Large intestine (tissue), 12 donors: ENCODE measurements at places on chromosomes 1 and 21. TPM values are rescaled to one million over a fixed set of nuclear protein-coding genes. Genes with fewer than 3 reads are reported as not detected.

DNAH14 gene
- 18.2 TPM for polyA plus RNA-seq

ST6GALNAC5 gene
- polyA plus RNA-seq: 6.1 TPM

NPPA gene
- 1.8 TPM for polyA plus RNA-seq

BGLAP gene
- 5.8 TPM for polyA plus RNA-seq

NEGR1 gene
- polyA plus RNA-seq: 9.9 TPM

- H3K4me1 ChIP-seq: no peaks in the 10 kb centered on the region
- H3K36me3 ChIP-seq: no peaks in the 10 kb centered on the region
- DNase-seq: no peak
- no peak overlapping the region for H3K4me3 ChIP-seq
- no peaks in the 10 kb centered on the region for H3K27me3 ChIP-seq
These were observed 38.4 kb downstream of the UCK2 start for GRCh38 chr1:165865633-165866340.

DNA sequence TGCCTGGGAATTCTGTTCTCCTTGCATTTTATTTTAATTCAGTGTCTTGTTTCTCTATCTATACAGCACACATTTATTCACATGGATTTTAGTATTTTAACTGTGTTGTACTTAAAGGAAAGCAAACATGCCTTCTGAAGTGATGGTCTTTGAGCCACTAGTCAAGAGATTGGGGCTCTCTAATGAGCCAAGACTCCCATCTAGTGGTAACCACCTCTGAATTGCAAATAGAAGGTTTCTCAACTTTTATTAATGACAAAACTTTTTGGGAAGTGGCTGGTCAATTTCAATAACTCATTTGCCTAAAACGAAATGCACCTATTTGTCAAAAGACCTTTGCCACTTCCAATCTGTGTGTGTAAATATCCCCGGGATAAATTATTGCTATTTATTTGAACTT lies 199.6 kb downstream of the LTN1 start:
- no peaks in the 10 kb centered on the region for H3K4me1 ChIP-seq
- H3K36me3 ChIP-seq: no peaks in the 10 kb centered on the region
- no peak for DNase-seq
- H3K27me3 ChIP-seq: no peaks in the 10 kb centered on the region
- no peak overlapping the region for H3K4me3 ChIP-seq

DNA sequence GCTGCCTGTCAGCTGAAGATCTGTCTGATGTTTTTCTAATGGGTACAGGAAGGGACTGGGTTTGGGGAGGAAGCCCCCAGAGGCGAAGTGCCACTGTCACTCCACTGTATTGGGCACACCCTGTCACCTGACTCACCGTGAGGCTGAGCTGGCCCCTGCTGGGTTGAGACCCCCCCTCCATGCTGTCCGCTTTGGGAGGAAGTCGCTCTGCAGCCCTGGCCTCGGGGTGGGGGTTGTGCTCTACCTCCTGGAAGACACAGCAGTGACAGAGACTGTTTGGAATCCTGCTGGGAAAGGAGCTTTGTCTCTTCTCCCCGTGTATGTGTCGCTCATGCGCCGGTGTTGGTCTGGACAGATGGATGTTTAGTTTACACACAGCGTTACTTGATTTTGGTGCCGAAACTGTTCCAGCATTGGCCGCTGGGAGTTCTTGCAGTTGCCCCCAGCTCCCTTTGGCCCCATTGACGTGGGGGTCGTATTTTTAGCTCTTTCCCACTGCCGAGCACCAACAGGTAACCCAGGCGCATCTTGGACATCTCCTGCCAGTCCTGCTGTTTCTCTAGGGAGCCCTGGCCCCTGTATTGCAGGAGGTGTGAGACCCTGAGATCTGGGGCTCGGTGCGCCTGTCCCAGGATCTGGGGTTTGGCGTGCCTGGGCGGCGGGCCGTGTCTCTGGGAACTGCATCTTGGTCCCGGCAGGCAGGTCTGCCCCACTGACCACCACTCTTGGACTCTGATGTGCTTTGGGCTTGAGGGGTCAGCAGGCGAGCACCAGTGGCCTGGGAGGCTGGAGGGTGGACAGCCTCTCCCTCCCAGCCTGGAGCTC lies 30.3 kb downstream of the SLX9 start:
- H3K27me3 ChIP-seq: no peaks in the 10 kb centered on the region
- DNase-seq: no peak
- H3K4me3 ChIP-seq: no peak overlapping the region
- H3K36me3 ChIP-seq: peaks cover 38% of the 10 kb centered on the region
- H3K4me1 ChIP-seq: peaks cover 6% of the 10 kb centered on the region

- H3K36me3 ChIP-seq: no peaks in the 10 kb centered on the region
- H3K4me3 ChIP-seq: no peak overlapping the region
- peaks cover 14% of the 10 kb centered on the region for H3K4me1 ChIP-seq
- no peaks in the 10 kb centered on the region for H3K27me3 ChIP-seq
- no peak overlapping the region for H3K27ac ChIP-seq
These were observed 52.3 kb downstream of the PTP4A2 start for GRCh38 chr1:31885851-31886250.

DNA sequence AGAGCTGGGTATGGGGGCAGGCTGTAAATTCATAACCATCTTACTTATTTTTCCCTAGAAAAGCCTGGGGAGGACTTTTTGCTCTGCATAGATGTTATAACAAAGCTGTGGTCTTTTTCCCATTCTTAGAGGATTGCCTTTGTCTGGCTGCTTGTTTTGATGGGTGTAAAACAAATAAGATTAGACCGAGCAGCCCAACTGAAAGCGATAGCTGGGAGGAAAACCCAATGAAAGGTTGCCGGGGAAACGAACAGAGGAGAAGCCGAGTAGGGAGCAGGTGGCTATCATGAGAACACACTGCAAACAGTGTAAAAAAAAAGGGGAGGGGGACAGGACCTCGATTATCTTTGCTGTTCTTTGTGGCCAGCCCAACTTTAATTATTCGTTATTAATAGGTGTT lies 1.9 kb downstream of the ELAVL4 start:
- peak overlapping the region; percentile 27 for H3K4me3 ChIP-seq
- H3K27me3 ChIP-seq: peaks cover 26% of the 10 kb centered on the region
- no peaks in the 10 kb centered on the region for H3K4me1 ChIP-seq
- DNase-seq: no peak
- no peaks in the 10 kb centered on the region for H3K36me3 ChIP-seq

DNA sequence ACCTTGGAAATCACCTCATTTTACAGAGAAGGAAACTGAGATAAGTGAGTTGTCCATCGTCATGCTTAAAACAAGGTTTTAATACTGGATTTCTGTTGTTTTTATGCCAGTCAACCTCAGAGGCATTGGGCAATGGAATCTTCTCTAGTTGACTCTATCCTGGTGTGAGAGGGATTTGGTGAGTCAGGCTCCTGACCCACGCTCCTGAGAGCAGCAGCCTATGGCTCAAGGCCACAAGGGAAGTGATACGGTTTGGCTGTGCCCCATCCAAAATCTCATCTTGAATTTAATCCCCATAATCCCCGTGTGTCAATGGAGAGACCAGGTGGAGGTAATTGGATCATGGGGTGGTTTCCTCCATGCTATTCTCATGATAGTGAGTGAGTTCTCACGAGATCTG lies 90.1 kb downstream of the TLR5 start:
- no peaks in the 10 kb centered on the region for H3K36me3 ChIP-seq
- DNase-seq: no peak
- no peak overlapping the region for H3K27ac ChIP-seq
- no peaks in the 10 kb centered on the region for H3K4me1 ChIP-seq
- no peak overlapping the region for H3K4me3 ChIP-seq
- H3K27me3 ChIP-seq: no peaks in the 10 kb centered on the region

DNA sequence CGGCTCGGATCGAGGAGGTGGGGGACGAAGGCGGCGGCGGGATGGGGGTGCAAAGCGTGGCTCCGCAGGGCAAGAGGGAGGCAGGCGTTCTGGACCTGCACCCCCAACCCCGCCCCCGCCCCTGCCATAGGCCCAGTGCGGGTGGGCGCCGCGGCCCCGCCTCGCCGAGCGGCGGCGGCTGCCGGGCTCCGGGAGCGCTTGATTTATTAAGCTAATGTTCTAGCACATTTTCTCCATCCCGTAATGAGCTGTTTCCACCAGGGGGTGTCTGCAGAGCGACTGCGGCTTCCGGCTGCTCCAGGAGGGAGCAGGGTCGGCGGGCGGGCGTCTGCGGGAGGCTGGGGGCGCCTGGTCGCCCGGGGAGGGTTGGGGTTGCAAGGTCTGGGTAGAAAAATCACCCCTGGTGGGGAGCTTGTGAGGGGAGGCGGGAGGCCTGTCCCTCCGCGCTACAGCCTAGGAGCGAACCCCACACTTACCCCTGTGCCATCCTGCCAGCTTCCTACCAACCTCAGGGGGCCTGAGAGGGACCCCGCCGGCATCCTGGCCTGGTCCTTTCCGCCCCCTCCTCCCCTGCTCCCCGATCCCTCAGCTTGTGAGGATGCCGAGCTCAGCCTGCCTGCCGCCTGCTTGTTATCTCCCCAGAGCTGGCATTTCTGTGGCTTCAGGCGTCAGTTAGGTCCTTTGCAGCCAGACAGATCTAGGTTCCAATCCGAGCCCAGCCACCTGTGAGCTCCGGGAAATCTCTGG lies 48.5 kb upstream of the ACOT11 start:
- peak overlapping the region; percentile 23 for H3K4me3 ChIP-seq
- peaks cover 11% of the 10 kb centered on the region for H3K4me1 ChIP-seq
- DNase-seq: peak; percentile 60
- H3K27ac ChIP-seq: no peak overlapping the region

- H3K4me1 ChIP-seq: no peaks in the 10 kb centered on the region
- H3K27ac ChIP-seq: no peak overlapping the region
- H3K4me3 ChIP-seq: no peak overlapping the region
- no peaks in the 10 kb centered on the region for H3K27me3 ChIP-seq
These were observed 28.4 kb upstream of the AHCTF1 start for GRCh38 chr1:246959944-246960693.

- H3K27ac ChIP-seq: no peak overlapping the region
- H3K36me3 ChIP-seq: peaks cover 17% of the 10 kb centered on the region
- H3K4me1 ChIP-seq: no peaks in the 10 kb centered on the region
- no peak for DNase-seq
These were observed 14.8 kb downstream of the LSS start for GRCh38 chr21:46213620-46214286.

GRCh38 chr1:168799927-168800605 lies 71.1 kb upstream of the DPT start:
- H3K27me3 ChIP-seq: no peaks in the 10 kb centered on the region
- peak; percentile 77 for DNase-seq
- no peak overlapping the region for H3K4me3 ChIP-seq
- H3K27ac ChIP-seq: peak overlapping the region; percentile 65
- peaks cover 36% of the 10 kb centered on the region for H3K4me1 ChIP-seq
- no peaks in the 10 kb centered on the region for H3K36me3 ChIP-seq

DNA sequence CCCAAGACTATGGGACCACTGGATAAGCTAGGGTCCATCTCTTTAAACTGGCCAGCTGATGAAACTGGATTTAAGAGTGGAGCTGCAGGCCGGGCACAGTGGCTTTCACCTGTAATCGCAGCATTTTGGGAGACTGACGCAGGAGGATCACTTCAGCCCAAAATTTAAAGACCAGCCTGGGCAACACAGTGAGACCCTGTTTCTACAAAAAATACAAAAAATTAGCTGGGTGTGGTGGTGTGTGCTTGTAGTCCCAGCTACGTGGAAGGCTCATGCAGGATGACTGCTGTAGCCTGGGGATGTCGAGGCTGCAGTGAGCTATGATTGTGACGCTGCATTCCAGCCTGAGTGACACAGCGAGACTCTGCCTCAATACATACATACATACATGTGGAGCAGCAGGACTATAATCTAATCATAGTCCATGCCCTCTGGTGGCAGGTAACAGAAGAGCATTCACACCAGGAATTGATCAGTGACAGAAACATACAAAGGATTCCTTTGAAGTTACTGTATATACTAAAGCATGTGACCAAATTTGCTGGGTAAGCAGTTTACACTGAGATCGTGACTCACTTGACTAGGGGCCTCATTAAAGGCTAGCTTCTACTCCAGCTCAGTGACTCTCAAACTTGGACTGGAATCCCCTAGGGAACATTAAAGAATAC lies 101.5 kb upstream of the SLFNL1 start:
- H3K27ac ChIP-seq: no peak overlapping the region
- H3K4me3 ChIP-seq: no peak overlapping the region
- no peaks in the 10 kb centered on the region for H3K36me3 ChIP-seq

DNA sequence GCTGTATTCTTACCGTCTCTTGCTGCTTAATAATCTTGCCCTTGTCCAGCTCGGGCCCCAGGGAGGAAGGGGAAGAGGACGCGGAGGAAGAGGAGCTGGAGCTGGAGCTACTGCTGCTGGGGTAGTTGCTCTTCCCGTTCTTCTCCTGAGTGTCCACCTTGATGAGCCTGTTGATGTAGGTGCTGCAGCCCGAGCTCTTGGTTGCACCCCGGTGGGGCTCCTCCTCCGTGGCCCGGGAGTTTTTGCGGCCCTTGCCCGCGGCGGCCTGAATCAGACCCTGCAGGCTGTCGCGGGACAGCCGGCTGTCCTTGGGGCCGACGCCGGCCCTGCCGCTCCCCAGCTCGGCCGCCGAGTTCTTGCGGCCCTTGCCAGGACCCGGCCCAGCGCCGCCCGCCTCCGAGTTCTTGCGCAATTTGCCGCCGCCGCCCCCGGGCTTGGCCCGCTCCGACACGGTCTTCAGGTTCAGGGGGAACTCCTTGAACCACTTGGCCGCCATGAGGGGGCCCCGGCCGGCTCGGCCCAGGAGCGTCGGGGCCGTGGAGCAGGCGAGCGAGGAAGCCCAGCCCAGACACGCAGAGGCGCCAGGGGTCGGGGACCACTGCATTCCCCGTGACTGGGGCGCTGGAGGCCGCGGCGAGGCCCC lies 475 bp upstream of the TDRD10 start:
- peak; percentile 18 for DNase-seq
- H3K36me3 ChIP-seq: no peaks in the 10 kb centered on the region
- no peak overlapping the region for H3K27ac ChIP-seq
- peaks cover 66% of the 10 kb centered on the region for H3K27me3 ChIP-seq
- H3K4me1 ChIP-seq: peaks cover 2% of the 10 kb centered on the region

DNA sequence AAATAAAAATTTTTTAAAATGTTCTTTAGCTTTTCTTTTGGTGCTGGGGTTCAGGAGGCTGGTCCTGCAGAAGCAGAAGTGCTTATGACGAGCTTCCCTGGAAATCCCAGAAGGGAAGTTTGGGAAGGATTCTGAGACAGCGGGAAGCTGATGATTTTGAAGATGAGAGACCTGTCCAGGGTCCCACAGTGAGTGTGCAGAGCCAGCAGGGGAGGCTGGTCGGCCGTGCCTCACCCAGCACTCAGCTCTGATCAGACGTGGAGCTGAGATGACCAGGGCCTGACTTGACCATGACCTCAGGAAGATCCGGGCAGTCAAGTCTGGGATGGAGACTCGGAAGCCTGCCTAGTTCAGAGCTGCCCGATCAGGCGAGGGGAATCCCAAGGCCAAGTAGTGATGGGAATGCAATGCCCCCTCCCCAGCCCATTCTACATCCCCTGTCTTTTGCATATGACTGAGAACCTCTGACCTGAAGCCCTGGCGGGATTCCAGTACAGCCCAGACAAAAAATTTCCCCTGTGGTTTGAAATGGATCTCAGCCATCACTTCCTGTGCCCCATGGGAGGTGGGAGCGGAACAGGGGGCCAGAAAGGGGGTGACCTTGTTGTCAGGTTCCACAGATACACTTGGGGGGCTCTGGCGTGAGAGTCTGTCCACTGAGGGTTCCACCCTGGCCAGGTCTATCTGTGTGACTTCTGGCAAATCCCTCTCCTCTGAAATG lies 96.8 kb upstream of the RUNX3 start:
- H3K36me3 ChIP-seq: no peaks in the 10 kb centered on the region
- no peak for DNase-seq
- H3K27ac ChIP-seq: no peak overlapping the region
- peaks cover 2% of the 10 kb centered on the region for H3K4me1 ChIP-seq
- no peak overlapping the region for H3K4me3 ChIP-seq

- H3K4me3 ChIP-seq: no peak overlapping the region
- H3K36me3 ChIP-seq: no peaks in the 10 kb centered on the region
- H3K27ac ChIP-seq: no peak overlapping the region
- H3K27me3 ChIP-seq: no peaks in the 10 kb centered on the region
- no peaks in the 10 kb centered on the region for H3K4me1 ChIP-seq
These were observed 128.3 kb upstream of the KCNE2 start for GRCh38 chr21:34235514-34235913.
